Right lung (tissue), 10 donors: ENCODE measurements at places on chromosomes 11 and 22.
A peak's percentile ranks its signal among the peaks of the same experiment; 100 is the strongest.

DNA sequence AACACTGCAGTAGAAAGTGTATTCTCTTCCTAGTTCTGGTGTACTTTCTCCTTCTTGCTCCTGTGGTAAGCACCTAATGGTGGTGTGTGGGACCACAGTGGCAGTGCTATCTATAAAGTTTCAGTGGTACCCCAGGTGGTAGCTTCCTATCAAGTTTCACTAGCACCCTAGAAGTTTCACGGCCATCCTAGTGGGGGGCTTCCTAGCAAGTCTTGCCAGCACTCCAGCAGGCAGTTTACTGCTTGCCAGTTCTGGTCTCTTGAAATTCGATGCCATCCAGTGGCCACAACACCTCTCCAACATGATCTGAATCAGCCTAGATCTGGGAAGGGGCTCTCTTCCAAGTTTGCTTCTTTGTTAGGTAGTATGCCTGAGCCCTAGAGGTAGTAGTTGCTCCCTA lies 229.6 kb downstream of the SWAP70 start:
- no peak for DNase-seq

DNA sequence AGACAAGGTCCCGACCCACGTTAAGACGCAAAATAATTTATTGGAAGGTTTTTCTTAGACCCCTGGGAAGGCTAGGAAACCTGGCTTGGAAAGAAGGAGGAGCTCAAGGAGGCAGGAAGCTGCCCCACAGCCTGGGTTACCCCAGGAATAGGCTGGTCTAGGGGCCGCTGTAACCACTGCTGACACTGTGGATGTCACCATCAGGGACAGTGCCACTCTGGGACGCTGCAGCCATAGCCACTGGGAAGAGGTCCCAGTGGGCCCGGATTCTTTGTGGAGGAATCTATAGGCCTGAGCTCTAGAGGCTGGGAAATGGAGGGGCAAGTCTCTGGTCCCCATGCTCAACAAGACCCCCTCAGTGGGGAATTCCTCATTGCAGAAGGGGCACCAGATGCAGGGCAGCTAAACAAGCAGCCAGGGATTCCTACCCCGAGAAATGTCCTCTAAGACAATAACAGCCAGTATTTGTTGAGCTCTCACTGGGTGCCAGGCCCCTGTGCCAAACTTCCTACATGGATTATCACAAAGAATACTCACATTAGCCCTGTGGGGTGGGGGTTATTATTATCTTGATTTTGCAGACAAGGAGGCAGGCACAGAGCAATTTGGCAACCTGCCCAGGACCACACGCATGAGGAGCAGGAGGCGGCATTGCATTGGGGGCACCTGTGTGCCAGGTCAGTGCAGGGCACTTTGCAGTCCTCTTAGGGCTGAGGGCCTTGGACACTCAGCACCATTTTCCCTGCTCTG lies 19.5 kb upstream of the CHKA start:
- no peak for DNase-seq

DNA sequence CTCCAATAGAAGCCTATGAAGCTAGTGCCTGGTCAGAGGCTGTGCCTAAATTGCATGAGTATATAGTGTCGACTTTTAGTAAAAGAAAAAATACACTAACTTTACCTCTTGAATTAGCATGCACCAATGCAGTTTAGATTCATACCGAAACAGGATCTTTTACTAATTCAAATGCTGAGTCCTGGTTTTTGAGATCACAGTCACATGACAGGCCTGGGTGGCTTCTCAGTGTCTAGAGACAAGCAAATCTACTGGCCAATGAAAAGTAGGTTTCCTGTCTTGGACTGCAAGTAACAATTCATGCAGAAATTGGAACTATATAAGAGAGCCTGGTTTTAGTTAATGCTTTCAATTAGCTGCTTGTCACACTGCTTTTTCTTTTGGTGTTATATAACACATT lies 7.2 kb downstream of the ARHGEF12 start:
- no peak for DNase-seq

DNA sequence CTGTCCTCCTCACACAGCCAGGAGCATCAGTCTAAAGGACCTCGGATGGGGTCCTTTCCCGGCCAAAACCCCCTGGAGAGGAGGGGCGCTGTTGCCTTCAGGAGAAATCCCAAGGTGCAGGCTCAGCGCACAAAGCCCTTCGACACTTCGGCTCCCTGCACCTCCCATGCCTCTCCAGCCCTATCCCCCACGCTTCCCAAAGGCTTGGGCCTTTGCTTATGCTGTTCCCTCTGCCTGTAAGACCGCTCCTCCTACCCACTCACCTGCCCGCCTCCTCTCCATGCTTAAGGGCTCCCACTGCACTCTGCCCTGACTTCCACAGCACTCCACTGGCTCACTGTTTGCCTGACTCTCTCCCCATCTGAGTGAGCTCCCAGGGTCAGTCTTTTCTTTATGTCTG lies 13.5 kb downstream of the SLC15A3 start:
- no peak for DNase-seq

DNA sequence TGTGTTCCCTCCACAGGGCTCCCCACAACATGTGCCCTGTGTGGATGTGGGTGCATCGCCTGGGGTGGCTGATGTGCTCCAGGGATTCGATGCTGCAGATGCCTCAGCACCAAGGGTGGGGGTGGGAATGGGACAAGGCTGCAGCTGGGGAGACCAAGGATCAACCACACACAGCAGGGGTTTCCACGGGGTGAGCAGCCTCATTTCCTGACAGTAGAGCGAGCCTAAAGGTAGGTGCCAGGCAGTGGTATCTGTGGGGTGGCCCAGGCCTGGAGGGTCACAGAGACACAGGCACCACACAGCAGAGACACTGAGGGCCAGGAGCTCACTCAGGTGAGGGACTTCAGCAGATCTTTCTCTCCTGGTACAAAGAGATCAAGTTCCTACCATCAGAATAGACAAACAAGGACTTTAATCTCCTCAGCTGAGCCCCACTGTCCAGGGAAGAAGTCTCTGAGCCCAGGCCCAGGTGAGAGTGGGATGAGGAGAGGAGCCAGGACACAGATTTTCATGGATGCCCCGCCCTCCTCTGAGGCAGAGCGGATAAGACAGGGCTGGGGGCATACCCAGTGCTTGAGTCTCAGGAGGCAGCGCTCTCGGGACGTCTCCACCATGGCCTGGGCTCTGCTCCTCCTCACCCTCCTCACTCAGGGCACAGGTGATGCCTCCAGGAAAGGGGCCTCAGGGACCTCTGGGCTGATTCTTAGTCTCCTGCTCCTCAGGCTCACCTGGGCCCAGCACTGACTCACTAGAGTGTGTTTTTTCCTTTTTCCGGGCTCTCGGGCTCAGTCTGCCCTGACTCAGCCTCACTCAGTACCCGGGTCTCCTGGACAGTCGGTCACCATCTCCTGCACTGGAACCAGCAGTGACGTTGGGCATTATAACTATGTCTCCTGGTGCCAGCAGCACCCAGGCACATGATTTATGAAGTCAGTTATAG lies 19.7 kb downstream of the GGTLC2 start:
- DNase-seq: no peak

DNA sequence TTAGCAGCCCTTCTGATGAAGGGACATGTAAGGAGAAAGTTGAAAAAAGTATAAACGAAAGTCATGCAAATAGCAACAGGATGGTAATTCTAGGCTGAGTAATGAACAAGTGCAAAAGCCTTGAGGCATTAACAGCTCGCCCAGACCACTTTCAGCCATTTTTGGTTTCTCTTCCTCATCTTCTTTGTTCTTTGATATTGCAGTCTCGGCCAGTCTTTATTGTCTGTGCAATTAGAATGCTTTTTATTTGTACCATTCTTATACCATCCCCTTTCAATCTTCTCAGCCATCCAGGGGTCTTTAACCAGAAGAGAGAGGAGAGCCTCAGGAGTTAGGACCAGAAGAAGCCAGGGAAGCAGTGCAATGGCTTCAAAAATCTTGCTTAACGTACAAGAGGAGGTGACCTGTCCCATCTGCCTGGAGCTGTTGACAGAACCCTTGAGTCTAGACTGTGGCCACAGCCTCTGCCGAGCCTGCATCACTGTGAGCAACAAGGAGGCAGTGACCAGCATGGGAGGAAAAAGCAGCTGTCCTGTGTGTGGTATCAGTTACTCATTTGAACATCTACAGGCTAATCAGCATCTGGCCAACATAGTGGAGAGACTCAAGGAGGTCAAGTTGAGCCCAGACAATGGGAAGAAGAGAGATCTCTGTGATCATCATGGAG lies 7.3 kb downstream of the TRIM34 start:
- no peak for DNase-seq

GRCh38 chr22:45407793-45408192 lies 5.6 kb downstream of the SMC1B start:
- DNase-seq: no peak

DNA sequence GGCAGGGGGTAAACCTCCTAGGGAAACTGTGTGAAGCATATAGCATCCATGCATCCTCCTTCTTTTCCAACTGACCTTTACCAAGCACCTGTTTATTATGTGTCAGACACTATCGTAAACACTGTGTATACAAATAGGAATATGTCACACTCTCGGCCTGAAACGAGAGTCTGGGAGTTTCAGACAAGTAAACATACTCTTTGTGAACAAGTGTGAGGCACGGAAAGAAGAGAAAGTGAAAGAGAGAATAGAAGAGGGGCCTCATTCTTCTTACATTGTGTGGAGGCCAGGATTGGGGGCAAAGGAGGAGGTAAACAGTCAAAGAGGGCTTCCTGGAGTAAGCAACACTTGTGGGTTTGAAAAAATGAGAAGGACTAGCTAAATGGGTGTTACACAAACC lies 16.4 kb downstream of the CSNK2A3 start:
- no peak for DNase-seq

GRCh38 chr22:40451210-40451609 lies 80.8 kb downstream of the SGSM3 start:
- DNase-seq: no peak

DNA sequence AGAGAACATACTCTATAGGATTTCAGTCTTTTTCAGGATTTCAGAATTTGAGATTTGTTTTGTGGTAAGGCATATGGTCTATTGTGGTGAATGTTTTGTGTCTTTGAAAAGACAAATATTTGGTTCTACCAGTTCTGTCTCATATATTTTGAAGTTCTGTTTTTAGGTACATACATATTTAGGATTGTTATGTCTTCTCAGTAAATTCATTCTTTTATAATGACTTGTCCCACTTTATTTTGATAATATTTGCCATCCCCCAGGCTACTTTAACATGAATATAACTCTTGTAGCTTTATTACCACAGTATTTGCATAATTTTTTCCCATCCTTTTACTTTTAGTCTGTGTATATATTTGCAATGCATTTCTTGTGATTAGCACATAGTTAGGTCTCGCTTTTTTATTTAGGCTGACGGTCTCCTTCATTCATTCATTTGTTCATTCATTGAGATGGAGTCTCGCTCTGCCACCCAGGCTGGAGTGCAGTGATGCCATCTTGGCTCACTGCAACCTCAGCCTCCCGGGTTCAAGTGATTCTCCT lies 32.1 kb downstream of the MTMR3 start:
- no peak for DNase-seq

DNA sequence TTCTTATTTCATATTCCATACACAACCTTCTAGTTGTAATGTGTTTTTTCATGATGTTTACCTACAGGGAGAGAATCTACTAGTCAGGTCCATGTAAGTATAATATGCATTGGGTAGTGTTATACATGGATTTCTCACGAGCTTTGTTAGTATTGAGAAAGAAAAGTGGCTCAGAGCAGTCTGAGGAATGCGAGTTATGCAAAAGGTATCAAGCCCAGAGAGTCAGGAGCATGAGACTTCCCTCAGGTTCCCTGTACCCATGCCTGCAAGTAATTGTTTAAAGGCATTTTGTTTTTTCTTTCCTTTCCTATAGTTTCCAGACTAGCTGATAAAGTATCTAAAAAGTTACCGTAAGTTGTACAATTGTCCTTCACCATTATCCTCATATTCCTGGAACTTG lies 66.1 kb downstream of the STK33 start:
- no peak for DNase-seq

- no peak for DNase-seq
Observed at GRCh38 chr22:36873614-36874308, 13.0 kb downstream of the NCF4 start.

DNA sequence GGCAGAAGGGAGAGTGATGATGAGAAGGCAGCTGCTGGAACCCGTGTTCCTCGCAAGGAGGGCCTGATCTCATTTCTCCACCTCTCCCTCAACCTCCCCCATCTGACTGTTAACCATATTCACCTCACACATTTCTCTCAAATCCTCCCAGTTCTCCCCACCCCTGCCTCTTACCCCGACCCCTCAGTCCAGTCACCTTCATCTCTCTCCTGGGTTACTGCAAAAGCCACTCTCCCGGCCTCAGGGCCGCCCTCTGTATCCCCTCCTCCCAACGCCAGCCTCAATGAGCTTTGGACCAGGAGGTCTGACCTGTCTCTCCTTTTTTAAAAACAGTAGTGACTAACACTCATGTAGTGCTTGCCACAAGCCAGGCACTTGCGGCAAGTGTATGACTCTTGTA lies 29.5 kb upstream of the LMO1 start:
- DNase-seq: no peak

GRCh38 chr22:46596032-46596441 lies 24.1 kb upstream of the GRAMD4 start:
- no peak for DNase-seq

DNA sequence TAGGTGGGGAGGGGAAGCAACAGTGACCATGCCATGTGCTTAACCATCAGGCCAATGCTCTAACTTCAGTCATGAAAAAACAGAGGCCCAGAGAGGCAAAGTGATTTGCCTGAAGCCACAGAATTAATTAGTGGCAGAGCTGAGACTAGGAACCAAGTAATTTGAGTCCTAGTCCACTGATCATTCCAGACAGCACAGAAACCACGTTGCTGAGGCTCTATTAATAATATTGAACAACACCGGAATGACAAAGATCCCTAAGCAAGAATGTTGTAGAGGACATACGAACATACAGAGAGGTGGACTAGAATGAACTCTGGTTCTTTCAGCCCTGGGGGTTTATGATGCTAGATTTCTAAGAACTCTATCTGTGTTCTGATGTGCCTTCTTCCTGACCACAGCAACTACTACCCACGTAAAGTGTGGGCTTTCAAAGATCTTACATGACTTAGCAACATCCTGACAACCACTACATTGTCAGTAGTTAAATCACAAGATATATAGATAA lies 92.3 kb downstream of the GAB2 start:
- DNase-seq: no peak

- no peak for DNase-seq
Observed at GRCh38 chr11:14015711-14016110, 53.2 kb downstream of the SPON1 start.

GRCh38 chr11:16856022-16856471 lies 117.6 kb downstream of the C11orf58 start:
- no peak for DNase-seq

DNA sequence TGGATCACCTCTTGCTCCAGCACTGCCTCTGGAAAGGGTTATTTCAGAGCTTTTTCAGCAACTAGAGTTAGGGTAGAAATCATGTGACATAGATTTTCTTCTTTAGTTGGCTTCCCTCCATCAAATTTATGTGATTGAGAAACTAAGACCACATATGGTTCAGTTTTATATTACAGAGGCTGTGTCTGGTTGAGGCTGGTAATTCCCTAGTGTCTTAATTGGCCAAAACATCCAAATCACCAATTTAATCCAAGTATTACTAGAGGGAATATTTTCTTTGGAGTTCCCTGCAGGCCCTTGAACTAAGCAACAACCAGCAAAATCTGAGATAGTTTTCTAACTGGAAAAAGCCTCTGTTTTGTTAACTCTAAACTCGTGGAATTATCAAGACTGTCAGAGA lies 136.3 kb downstream of the ARHGAP42 start:
- DNase-seq: peak; percentile 27
